ENCODE measurements at places on chromosomes 5 and 9.

- no peak for DNase-seq
Observed at GRCh38 chr5:107469064-107469463, 201.7 kb downstream of the EFNA5 start.

DNA sequence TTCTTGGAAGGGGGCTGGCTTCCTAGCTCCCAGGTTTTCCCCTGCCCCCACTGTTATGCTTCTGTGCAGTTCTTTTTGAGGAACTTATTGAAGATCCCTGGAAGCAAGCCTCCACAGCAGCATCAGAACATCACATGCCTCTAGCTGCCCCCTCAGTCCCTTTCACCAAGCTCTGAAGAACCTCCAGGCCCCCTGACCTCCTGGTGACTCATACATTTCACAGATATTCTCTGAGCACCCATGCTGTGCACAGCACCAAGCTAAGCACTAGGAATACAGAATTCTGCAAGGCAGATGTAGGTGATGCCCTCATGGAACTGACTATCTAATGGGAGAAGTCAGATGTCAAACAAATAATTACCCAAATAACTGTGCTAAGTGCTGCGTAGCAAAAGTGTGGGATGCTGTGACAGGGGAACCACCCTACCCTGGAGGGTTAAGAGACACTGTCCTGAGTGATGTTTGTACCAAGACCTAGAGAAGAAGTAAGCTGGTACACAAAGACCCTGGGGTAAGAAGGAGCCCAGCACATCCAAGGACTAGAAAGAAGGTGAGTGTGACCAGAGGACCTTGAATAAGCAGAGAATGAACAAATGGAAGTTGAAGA, 213.7 kb upstream of the NR4A3 start:
- no peak for DNase-seq

GRCh38 chr5:153130296-153130695, 360.2 kb upstream of the GRIA1 start:
- no peak for DNase-seq

DNA sequence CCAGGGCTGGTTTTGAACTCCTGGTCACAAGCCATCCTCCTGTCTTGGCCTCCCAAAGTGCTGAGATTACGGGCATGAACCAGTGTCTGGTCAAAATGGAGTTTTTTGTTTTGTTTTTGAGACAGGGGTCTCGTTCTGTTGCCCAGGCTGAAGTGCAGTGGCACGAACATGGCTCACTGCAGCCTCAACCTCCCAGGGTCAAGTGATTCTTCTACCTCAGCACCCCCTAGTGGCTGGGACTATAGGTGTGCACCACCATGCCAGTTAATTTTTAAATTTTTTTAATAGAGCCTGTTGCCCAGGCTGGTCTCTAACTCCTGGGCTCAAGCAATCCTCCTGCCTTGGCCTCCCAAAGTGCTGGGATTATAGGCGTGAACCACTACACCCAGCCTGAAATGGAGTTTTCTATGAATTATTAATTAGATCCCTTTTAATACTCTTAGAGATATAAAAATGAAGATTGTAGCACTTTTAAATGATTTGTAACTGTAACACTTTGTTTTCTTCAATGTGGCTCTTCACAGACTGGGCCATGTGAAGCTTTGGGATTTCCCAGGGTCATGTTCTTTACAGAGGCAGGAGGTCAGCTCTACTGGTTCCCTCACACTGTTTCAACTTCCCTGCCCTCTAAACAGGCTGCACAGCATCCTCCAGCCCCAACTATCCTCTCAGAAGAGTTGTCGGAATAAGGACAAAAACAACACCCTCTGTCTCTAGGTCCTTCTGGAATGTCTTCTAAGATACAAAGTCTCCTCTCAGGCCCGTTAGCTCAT, 32.7 kb upstream of the SPARC start:
- no peak for DNase-seq

DNA sequence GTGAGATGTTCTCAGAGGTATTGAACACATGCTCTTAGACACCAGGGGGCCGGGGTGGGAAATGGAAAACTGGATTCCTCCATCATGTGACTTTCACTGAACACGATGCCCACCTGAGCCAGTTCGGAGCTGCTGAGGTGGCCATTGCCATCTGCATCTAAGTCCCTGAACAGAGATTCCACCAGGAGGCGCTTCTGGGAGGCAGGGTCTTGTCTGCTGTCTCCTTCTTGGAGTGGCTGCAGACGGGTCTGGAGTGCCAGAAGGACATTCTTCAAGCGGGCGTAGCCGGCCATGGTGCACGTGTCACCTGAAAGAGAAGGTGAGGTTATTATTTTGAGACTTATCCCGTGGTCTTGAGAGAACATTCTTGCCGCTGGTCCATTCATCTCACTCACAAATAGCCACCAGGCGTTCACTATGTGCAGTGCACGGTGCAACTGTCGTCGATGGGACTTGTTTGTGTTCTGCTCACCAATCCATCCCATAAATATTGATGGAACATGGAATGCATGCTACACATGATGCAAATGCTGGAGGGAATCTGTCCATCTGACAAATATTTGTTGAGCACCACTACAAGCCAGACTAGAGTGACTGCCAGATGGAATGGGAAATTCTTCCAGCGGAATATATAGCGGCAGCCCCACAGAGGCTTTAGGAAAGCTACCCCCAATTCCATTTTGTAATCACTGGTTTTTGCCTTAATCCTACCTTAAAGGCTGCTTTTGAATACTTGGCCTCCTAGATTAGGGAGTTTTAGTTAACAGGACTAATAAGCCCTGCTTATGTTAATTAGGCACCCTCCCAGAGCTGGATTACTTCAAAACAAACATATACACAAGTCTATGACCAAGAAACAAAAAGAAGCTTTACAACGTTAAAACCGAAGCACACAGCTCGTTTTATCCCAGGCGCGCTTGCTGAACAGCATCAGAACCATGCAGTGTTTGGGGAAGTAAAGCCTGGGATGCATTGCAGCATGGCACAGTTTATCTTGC, 264.8 kb downstream of the HSPA4 start:
- DNase-seq, result no peak

- DNase-seq, result no peak
Observed at GRCh38 chr5:149153751-149154610, 12.7 kb downstream of the ABLIM3 start.

GRCh38 chr9:26012797-26013196, 334.6 kb upstream of the TUSC1 start:
- no peak for DNase-seq

- DNase-seq, result no peak
Observed at GRCh38 chr9:78808048-78808447, 511.1 kb downstream of the PSAT1 start.
